SHP77 treated with DMSO at 0.1 percent for 48 hours (cell line): ENCODE measurements at places on chromosomes 5 and 9.

DNA sequence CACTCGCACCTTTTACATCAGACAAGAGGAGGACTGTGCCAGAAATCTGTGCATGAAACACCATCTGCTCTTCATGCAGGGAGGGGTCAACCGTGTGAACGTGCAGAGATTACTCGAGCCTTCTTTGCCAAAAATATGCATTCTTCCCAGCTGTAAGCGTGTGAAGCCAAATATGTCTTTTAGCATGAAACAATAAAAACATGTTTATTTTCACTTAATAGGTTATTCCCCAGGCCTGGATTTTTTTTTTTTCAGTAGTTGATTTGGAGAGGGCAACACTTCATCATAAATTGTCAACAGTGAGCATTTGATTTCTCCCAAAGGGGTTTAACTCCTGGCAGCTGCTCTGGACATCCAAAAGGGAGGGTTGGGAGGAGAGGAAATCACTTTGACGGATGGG, 23.8 kb downstream of the PLAC8L1 start:
- no peak for DNase-seq

GRCh38 chr5:172299916-172300439, 16.4 kb upstream of the UBTD2 start:
- no peak for DNase-seq

GRCh38 chr9:89139455-89139854, 39.2 kb downstream of the SHC3 start:
- DNase-seq, result no peak

- DNase-seq, result no peak
Measured at GRCh38 chr9:98784831-98785806, 11.2 kb downstream of the ANKS6 start.

DNA sequence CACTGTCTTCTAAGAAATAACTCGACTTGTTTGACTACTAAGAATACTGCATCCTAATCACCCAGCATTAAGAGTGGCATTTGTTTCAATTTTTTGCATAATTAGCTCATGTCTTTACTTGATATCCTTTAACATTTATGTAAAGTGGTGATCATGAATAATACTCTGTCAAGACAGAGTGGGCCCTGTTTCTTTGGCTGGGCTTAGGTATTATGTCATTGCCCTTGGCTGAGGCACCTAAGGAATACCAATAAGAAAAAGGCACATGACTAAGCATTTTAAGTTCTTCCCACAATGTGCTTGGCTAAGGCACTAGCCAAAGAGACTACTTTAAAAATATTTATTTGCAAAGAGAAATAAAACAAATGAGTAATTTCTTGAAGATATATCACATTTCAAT, 308.1 kb downstream of the CTNND2 start:
- DNase-seq, result no peak

DNA sequence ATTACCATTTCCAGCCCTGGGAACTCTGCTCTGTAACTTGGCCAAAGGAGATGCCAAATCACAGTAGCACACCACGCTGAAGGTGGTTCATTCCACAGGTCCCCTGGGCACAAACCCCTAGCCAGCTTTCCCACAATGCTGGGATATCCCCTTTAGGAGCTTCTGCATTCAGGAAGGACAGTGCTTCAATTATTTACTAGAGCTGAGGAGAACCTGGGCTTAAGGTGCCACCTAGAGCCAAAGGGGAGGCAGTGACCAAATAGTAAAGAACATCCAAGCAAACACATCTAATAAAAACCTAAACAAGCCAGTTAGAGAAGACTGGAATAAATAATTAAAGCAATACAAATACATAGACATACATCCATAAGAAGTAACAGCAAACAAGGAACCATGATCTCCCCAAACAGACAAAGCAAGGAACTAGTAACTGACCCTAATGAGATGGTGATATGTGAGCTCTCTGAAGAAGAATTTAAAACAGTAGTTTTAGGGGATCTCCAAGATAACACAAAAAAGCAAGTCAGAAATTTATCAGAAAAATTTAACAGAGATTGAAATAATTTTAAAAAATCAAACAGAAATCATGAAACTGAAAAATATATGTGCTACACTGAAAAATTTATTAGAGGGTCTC, 14.6 kb downstream of the KIF4B start:
- DNase-seq, result no peak

DNA sequence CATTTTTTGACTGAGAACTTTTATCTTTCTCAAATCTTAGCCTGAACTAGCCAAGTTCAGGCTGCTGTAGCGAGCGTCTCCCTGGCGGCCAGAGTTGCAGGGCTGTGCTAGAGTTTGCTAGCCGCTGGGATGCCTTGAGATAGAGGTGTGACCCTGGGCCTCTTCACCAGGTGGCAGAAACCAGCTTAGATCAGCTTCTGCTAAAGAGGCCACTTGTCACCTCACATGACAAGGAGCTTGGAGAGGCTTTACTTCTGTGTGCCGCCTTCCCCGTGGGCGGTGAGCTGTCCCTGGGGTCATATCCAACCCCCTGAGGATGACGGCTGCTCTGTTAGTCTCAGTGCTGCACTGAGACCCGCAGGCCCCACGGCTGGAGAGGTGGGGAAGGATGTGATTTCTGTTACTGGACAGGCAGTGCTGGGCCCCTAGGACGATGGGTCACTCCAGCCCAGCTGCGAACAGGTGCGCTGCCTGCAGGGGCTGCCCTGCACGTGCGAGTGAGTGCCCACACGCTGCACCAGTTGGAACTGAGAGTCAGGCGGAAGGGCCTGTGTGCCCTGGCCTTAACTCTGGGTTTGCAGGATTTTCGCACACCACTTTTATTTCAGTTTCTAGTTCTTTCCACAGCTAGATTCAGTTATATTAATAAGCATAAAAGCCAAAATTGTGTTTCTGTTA, 63.8 kb downstream of the EHMT1 start:
- no peak for DNase-seq

- no peak for DNase-seq
Measured at GRCh38 chr9:28808042-28808441, 1234.8 kb upstream of the C9orf72 start.

- no peak for DNase-seq
Measured at GRCh38 chr5:177320879-177321278, 9.2 kb upstream of the MXD3 start.

DNA sequence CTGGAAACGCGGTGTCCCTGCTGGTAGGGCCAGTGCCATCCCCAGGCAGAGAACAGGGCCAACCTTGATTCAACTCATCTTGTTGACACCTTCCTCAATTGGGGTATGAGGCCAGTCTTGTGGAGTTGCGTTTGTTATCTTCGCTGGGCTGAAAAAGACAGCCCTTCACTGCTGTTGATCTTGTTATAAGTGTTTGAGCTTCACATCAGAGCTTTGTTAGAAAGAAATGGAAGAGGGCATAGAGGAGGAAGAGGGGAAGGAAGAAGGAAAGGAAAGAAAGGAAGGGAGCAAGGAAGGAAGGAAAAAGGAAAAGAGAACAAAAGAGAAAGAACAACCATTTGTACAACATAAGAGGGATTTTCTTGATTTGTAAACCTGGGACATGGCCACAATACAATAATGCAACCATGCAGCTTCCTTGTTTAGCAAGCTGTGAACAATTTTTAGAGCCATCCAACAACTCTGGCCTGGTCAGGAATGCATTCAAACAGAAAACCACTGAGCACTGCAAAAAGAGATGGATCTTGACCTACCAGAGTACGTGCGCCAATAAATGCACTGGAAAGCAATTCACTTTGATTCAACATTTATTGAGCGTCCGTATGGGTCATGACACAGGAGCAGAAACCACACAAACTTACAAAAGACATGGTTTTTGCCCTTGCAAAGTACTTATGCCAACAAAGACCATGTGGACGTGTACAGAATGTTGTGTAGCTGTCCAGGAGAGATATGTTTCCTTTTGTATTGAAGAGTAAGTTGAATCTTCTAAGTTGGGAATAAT, 152.9 kb downstream of the TLE1 start:
- DNase-seq, result no peak

GRCh38 chr9:87427851-87428506, 69.7 kb upstream of the DAPK1 start:
- DNase-seq, result no peak

- no peak for DNase-seq
Measured at GRCh38 chr5:31598640-31599611, 40.0 kb upstream of the PDZD2 start.

DNA sequence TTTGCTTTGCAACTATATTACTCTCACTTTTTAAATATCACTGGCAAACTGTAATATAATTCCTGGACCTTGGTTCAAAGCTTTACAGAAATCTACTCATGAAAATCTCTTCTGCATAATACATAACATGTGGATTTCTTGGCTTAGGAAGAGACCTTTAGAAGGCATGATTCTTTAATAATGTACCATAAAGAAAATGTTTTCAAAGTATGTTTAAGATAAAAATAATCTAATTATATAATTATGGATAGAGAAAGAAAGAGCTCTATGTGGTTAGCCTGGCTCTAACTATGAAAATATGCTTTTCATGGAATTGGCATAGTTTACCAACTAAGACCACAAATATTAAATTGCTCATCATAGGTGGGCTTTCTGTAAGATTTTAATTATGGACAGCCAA, 817.8 kb downstream of the TLE1 start:
- DNase-seq, result no peak

DNA sequence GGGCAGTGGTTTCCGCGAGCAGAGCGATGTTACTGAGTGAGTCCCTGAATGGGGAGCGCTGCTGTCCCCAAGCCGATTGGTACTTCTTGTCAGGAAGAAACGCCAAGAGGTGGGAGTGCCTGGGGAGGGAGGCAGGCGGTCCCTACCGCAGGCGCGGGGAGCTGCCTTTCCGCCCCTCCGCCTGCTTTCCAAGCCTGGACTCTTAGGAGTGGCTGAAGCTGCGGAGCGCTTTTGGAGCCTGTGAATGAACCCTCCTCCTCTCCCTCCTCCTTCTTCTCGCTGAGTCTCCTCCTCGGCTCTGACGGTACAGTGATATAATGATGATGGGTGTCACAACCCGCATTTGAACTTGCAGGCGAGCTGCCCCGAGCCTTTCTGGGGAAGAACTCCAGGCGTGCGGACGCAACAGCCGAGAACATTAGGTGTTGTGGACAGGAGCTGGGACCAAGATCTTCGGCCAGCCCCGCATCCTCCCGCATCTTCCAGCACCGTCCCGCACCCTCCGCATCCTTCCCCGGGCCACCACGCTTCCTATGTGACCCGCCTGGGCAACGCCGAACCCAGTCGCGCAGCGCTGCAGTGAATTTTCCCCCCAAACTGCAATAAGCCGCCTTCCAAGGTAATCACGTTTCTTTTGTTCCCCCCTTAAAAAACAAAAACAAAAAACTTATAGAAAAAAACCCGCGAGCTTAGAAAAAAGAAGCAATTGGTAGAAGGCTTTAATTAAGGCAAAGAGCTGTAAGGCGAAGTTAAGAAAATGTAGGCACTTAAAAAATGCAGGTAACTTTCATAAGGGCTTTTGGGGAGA, at the start of gene VCAN:
TSS of gene VCAN (plus strand) at position 340 of the 808 bp plus-strand sequence. CDS start 11,775 bp downstream, outside the sequence.
- DNase-seq, result no peak

DNA sequence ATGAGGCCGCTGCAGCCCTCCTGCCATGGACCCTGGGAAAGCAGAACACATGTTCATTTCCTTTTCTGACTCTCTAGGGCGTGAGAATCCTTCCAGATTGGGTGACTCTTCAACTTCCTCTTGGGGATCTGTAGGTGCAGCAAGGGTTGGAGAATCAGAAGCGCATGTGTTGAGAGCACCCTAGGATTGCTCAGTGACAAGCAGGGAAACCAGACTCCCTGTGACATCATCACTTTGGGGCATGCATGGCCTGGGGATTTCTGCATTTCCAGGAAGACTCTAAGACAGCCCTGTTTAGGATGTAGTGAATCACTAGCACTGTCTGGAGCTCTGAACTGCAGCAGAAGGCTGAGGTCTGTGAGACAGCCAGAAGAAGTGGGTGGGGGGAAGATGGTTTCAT, 15.1 kb upstream of the LCP2 start:
- DNase-seq, result no peak

- DNase-seq, result no peak
Measured at GRCh38 chr5:100799166-100799565, 103.9 kb downstream of the ST8SIA4 start.

DNA sequence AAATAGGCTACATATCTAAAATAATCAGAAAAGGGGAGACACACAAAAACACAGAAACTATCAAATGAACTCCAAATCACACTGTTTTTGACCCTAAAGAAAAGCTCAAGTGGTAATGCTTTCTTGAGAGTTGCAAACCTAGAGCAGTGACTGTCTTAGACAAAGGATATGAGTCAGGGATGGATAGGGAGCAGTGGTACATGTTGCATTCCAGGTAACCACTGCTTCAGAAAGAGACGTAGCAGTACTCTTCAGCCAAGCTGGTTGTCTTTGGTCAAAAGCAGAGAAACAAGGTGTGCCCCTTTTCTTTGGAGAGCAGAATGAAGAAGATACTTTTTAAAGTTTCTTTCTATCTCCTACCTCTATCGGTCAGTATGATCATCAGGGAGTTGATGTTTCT, 1003.6 kb downstream of the CDH9 start:
- DNase-seq, result no peak

DNA sequence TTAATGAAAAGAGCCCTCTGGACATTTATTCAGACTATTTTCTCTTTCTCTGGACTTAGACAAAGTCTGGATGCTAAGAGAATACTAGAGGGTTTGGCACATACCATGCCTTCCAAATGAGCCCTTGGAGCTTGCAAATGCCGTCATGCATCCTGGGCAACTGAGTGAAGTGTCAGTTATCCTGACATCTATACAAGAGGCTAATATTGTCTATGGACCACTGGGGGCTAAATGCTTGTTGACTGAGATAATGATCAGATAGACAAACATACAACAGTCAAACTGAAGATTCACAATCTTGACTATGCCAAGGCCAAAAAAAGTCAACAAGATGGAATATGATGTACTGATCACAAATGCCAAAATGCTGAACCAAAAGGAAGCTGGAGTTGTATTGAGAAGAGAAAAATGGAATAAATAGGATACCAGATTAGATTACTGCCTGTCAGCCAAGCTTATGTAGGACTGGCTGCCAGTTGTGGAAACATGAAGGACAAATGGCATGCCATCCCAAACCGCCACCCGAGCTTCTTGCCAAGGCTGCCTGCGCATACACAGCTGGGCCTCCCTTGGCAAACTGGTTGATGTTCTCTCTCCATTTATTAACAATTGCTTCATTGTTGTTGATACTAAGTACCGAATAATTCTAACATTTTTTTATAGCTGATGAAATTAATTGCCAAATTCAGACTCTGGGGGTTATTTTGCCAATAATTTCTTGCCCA, 240.1 kb upstream of the GRAMD2B start:
- DNase-seq, result no peak
